ENCODE measurements at places on chromosomes 3 and 15. TPM values are rescaled to one million over a fixed set of nuclear protein-coding genes. Genes with fewer than 3 reads are reported as not detected.

PLSCR2 gene
- total RNA-seq: not detected

DNA sequence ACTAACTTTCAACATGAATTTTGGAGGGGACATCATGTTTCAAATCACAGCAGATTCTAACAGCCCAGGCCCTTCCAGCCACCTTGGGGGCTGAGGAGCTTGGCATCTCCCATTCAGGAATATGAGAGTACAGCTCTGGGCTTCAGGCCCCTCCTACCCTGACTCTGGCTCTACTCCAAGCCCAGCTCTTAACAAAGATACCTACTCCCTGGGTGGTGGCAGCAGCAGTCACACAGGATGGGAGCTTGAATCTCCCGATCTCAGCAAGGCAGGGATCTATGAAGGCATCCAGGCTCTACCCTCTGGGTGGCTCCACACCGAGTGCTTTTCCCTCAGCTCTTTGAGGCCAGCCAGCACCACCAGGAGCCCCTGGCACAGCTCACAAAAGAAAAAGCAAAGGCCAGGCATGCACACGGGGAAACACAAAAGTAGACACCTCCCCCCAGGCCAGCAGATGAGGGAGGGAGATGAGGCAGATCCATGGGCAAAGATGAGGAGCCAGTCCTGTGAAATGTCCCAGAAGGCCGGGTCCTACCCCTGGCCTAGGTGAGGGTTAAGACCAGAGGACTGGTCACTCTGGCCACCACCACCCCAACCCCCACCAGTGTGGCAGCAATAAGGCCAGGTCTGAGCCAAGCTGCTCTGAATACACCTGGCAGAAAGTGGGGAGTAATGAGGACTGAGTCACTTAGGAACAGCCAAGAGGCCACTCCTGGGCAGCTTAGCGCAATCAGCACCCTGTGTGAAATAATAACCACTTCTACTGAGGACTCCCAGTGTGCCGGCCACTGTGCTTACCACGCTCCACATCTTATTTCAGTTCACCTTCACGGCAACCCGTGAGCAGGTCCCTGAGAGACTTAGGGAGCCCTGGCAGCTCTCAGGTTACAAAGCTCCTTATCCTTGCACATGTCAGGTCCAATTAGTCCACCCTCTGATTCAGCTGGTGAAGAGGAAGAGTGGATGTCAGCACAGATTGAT, 24.3 kb downstream of the PLA2G4F start:
- H3K4me3 ChIP-seq: no peak overlapping the region
- no peaks in the 10 kb centered on the region for H3K36me3 ChIP-seq
- no peak overlapping the region for H3K27ac ChIP-seq
- DNase-seq: peak; percentile 48

FBXW12 gene
- not detected for total RNA-seq

GRCh38 chr3:150775001-150775599, 12.1 kb upstream of the SIAH2 start:
- no peaks in the 10 kb centered on the region for H3K4me1 ChIP-seq
- no peak for DNase-seq
- H3K36me3 ChIP-seq: no peaks in the 10 kb centered on the region
- no peak overlapping the region for H3K27ac ChIP-seq

DNA sequence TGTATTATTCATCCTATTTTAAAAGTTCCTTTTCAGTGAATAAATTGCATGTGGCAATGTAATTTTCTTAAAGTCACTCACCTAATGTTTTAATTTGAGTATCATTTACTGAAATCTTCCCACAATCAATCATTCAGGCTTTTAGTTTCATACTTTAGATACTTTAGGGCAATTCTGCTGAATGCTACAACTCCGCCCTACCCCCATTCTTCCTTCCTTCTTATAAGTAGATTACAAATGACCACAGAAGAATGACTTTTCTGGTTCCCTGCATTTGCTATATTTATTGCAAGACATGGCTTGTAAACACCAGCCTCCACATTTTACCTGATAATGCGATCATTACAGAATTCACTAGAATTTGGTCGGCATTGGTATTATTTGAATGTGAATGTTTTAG, 1061.9 kb downstream of the FHIT start:
- H3K36me3 ChIP-seq: no peaks in the 10 kb centered on the region
- no peak overlapping the region for H3K27ac ChIP-seq
- no peaks in the 10 kb centered on the region for H3K4me1 ChIP-seq
- no peak overlapping the region for H3K4me3 ChIP-seq
- no peaks in the 10 kb centered on the region for H3K27me3 ChIP-seq
- no peak for DNase-seq

All from suprapubic skin (tissue), 4 donors.